NCI-H1930 (cell line): ENCODE measurements at places on chromosomes 13 and 19.

DNA sequence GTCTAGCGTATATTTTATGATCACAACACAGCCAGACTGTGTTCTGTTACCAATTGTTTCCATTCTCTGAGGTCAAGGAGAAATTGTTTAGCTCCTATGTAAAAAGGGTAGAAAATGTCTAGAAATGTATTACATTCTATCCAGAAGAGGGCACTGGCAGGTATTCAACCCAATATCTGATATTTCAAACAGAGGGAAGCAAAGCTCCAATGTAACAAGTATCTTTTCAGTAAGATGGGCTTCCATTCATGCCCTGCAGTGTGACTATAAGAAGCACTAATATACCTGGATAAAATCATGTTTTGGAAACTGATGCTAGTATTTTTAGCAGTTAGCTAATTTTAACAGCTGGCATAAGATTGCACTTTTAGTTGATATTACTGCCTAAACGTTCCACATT lies 312.7 kb downstream of the FGF14 start:
- DNase-seq: no peak

DNA sequence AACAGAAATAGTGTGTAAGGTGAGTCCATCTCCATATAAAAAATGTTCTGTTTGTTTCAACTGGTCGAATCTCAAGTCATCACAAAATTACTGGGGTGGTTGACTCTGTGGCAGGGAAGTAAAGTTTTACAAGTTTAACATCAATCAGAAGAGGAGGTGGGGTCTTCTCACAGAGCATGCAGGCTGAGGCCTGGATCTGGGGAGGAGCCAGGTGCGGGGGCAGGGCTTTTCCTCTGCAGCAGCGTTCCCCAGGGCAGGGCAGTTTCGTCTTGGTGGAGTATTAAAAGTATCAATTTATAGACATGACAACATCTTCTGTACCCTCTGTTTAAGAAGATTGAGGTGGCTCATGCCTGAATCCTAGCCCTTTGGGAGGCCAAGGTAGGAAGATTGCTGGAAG lies 68.8 kb downstream of the SLC7A9 start:
- DNase-seq: no peak

DNA sequence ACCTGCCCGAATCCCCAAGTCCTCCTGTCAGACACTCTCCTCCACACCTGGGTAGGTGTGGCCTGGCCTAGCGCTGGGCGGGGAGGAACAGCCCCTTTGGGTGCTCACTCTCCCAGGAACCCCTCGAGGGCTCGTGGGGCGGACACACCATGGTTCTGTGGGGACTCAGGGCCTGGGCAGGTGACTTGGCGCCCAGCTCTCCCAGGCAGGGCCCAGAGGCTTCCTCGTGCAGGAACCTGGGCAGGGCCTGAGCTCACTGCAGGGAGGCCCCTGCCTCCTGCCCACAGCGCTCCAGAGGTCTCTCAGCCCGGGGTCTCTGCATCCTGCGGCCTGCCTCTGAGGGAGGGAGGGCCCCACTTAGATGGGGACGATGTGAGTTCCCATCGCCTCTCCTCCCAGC lies 11.9 kb downstream of the LSM4 start:
- DNase-seq: no peak

- DNase-seq: no peak
These were observed 8.1 kb downstream of the ALOX5AP start for GRCh38 chr13:30743319-30744055.

- no peak for DNase-seq
These were observed 112.3 kb downstream of the COL4A2 start for GRCh38 chr13:110419381-110419791.

DNA sequence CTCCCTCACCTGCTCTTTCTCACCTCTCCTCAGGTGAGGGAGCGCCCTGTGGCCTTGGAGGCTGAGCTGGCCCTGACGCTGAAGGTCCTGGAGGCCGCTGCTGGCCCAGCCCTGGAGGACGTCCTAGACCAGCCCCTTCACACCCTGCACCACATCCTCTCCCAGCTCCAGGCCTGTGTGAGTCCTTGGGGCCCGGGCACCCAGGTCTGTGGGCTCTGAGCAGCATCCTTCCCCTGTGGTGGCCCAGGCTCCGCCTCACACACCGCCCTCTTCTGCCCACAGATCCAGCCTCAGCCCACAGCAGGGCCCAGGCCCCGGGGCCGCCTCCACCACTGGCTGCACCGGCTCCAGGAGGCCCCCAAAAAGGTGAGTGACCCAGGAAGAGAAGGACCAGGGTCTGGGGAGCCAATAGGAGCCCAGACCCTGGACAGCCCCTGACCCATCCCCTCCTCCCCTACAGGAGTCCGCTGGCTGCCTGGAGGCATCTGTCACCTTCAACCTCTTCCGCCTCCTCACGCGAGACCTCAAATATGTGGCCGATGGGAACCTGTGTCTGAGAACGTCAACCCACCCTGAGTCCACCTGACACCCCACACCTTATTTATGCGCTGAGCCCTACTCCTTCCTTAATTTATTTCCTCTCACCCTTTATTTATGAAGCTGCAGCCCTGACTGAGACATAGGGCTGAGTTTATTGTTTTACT lies 1.9 kb downstream of the IFNL1 start:
- DNase-seq: no peak

DNA sequence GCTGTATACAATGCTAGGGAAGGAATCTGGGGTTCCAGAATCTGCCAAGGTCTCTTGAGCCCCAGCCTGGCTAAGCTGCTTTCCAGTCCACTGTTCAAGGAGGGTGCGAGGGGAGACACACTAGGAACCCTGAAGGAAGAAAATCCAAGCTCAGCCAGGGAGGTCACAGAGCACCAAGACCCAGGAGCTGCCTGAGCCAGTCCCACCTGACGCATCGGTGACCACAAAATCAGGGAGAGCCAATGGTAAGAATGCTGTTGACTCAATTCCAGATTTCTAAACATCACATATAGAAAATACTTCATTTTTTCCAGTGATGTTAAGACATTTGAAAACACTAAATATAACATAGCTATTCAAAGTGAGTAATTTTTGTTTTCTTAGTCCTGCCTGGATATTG lies 50.1 kb downstream of the CEP89 start:
- DNase-seq: no peak

DNA sequence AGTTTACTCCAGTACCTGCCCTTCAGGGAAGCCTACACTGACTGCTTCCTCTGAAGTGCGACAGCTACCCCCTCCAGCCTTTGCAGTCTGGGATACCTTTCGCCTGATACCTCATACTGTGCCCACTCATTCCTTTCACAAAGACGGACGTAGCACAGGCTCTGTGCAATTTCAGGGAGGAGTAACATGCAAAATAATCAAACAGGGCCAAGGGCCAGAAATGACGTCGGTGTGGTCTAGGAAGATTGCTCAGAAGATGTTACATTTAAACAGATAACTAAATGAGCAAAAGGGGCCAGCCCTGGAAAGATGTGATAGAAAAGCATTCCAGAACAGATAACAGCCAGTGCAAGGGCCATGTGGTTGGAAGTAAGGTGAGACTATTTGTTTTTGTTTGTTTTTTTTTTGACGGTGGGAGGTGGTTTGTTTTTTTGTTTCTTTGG lies 6.6 kb upstream of the DDX39A start:
- no peak for DNase-seq

DNA sequence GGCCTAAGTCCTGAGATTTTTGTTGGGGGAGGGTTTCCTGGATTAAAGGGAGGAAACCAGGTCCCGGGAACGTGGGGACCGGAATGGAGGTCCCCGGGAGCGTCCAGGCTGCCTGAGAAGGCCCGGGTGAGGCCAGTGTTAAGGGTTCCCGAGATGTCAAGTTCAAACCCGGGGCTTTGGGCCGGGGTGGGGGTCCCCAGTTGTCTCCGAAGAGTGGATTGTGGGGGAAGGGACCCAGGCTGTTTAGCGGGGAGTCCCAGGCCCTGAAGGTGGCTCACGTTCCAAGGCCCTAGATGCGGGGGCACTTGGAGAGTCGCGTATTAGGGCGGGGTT lies 262 bp downstream of the COX7A1 start:
- DNase-seq: no peak

DNA sequence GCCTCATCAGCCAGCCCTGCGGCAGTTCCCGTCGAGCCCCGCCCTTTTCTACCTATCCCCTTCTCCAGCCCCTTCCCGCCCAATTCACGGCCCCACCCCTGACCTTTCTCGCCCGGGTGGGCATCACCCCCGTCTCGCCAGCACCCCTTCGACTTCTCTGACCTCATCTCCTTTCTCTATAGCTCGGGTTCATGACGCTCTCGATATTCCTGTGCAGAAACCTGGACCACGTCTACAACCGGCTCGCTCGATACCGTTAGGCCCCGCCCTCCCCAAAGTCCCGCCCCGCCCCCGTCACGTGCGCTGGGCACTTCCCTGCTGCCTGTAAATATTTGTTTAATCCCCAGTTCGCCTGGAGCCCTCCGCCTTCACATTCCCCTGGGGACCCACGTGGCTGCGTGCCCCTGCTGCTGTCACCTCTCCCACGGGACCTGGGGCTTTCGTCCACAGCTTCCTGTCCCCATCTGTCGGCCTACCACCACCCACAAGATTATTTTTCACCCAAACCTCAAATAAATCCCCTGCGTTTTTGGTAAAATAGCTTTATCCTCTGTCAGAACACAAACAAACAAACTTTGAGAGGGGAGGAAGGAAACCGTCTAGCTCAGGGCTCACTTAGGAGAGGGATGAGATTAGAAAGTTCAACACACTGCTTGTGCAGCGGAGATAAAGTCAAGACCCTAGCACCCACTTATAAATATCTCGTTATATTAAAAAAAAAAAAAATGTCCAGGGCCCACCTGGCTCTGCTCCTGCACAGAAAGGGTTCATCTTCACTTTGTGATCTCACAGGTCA lies 5.1 kb downstream of the CD37 start:
- no peak for DNase-seq

DNA sequence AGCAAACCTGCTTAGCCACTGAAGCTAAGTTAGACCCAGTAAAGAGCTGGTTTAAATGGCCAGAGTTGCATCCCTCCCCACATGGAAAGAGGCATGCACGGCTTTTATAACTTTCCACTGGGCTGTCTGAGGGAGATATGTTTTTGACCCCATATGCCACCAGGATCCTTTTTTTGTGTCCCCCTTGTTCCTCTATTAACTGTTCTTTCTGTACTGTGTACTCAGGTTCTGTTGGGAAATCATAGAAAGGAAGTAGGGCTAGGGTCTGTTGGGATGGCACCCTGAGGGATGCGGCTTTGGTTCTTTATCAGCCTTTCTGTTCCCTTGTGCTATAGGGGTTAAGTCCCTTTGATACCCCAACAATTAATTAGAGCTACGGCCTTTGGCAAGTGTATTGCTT lies 12.2 kb upstream of the TM9SF2 start:
- DNase-seq: no peak
